Panc1 (cell line): ENCODE measurements at places on chromosomes 3 and 15.

GRCh38 chr15:43905755-43906154 lies 79.0 kb downstream of the WDR76 start:
- H3K4me3 ChIP-seq = no peak overlapping the region
- no peaks in the 10 kb centered on the region for H3K36me3 ChIP-seq
- H3K27ac ChIP-seq = no peak overlapping the region
- no peaks in the 10 kb centered on the region for H3K27me3 ChIP-seq
- no peaks in the 10 kb centered on the region for H3K4me1 ChIP-seq

DNA sequence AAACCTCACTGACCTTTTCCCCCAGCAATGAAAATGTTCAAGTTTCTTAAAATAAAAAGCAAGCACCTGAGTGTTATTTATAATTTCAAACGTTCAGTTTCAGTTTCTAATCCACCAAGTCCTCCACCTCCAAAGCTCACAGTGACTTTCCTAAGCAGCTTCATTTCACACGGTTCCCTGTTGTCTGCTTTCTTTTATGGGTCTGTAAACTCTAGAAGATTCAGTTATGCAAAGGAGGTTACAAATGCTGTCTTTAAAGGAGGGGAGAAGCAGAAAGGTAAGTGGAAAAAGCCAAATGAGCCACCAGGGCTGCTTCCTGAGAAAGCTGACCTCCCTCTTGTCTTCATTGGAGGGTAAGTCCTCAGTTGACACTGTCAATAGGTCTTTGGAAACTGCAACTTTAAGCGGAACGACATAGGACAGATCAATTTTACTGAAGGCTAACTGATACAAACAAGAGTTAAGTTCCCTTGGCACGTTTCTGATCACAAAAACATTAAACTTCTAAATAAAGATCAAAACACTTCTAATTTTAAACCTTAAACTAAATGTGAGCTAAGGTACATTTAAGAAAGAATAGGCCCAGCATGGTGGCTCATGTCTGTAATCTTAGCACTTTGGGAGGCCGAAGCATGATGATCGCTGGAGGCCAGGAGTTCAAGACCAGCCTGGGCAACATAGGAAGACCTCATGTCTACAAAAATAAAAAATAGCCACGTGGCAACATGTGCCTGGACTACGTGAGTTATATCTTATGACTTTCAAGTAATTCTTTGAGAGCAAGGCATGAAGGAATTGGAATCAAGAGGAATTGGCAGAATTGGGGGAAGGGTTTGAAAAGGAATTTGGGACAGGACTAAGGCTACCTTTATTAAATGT lies 151.9 kb upstream of the UBE2E1 start:
- H3K27ac ChIP-seq = peak overlapping the region; percentile 68
- H3K4me3 ChIP-seq = no peak overlapping the region
- no peak for DNase-seq

- H3K27me3 ChIP-seq = no peaks in the 10 kb centered on the region
- no peak for DNase-seq
- no peak overlapping the region for H3K27ac ChIP-seq
- no peak overlapping the region for H3K4me3 ChIP-seq
These were observed 280.3 kb downstream of the XXYLT1 start for GRCh38 chr3:194990454-194991337.

DNA sequence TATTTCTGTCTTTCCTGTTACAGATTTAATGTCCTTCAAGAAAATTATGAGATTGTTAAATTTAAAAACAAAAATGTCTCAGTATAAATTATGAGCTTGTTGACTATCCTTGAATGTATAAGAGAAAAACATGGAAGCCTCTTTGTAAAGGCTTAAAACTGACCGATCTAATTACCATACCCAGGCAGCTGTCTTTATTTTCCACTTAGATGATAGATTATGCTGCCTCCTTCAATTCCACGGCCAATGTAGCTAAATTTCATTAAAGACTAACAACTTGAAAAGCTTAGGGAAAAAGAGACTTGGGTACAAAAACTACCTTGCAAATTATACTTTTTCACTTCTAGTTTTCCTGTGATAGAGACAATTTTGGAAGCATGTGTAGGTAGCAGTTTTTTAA lies 88.3 kb downstream of the ATP10A start:
- no peaks in the 10 kb centered on the region for H3K4me1 ChIP-seq
- H3K27me3 ChIP-seq = no peaks in the 10 kb centered on the region
- H3K36me3 ChIP-seq = no peaks in the 10 kb centered on the region

GRCh38 chr15:101445562-101446517 lies 43.7 kb downstream of the PCSK6 start:
- H3K4me3 ChIP-seq = no peak overlapping the region
- no peaks in the 10 kb centered on the region for H3K27me3 ChIP-seq
- peaks cover 12% of the 10 kb centered on the region; the same call in 1 of the 2 replicates for H3K4me1 ChIP-seq
- DNase-seq = peak; percentile 92
- no peaks in the 10 kb centered on the region for H3K36me3 ChIP-seq
